ENCODE measurements at places on chromosomes 16 and 17. TPM values are rescaled to one million over a fixed set of nuclear protein-coding genes. Genes with fewer than 3 reads are reported as not detected.

The UBE2O gene
- 17.3 TPM for total RNA-seq

The TOM1L1 gene
- total RNA-seq, result 19.2 TPM

The EXOC3L1 gene
- not detected for total RNA-seq

The ZNF205 gene
- 19.2 TPM for total RNA-seq

The TP53 gene
- 38.9 TPM for total RNA-seq

The NPIPA3 gene
- 0.79 TPM for total RNA-seq
